ENCODE measurements at places on chromosomes 13 and 19.

GRCh38 chr13:78587395-78587794, 16.0 kb downstream of the POU4F1 start:
- no peak for DNase-seq

DNA sequence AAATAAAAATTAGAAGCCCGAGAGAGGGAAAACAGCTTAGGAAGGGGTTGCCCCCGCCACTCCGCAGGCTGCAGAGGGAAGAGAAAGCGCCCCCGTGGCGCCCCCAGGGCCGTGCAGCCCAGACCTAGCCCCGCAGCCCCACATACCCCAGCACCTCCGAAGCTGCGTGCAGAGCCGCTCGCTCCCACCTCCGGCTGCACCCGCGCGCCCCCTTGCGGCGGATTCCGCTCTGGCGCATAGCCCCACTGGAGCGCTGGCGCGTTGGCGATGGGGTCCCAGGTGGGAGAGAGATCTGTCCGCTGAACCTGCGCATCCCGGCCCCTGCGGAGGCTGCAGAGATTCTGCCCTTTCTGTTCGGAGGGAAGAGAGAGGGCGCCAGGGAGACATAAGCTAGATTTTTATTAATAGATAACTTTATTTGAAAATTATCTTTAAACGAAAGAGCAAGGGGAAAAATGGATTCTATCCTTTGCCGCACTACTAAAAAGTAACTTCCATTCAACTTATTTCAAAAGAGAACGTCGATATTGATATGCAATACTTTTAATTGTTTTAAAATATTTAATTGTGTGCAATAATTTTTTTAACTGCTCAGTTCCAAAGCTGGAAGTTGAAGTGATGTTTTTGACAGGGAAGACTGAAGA, 11.7 kb upstream of the CLN5 start:
- DNase-seq = peak; percentile 78

GRCh38 chr13:60165391-60166099, 1.8 kb upstream of the DIAPH3 start:
- DNase-seq = no peak

DNA sequence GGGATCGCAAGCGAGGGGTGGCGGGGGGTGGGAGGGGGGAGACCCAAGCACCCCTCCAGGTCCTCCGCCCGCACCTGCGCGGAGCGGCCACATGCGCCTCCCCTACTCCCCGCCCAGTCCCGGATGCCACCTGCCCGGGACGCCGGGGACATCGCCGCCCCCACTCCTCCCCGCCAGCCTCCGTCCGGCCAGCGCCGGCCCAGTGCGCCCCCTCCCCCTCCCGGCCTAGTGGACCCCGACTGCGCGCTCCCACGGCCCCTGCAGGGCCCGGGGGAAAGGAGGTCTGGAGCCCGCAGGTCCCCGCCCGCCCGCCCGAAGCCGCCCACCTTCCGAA, 263 bp downstream of the RHPN2 start:
- no peak for DNase-seq

GRCh38 chr13:51147732-51148131, 36.7 kb upstream of the C13orf42 start:
- no peak for DNase-seq

DNA sequence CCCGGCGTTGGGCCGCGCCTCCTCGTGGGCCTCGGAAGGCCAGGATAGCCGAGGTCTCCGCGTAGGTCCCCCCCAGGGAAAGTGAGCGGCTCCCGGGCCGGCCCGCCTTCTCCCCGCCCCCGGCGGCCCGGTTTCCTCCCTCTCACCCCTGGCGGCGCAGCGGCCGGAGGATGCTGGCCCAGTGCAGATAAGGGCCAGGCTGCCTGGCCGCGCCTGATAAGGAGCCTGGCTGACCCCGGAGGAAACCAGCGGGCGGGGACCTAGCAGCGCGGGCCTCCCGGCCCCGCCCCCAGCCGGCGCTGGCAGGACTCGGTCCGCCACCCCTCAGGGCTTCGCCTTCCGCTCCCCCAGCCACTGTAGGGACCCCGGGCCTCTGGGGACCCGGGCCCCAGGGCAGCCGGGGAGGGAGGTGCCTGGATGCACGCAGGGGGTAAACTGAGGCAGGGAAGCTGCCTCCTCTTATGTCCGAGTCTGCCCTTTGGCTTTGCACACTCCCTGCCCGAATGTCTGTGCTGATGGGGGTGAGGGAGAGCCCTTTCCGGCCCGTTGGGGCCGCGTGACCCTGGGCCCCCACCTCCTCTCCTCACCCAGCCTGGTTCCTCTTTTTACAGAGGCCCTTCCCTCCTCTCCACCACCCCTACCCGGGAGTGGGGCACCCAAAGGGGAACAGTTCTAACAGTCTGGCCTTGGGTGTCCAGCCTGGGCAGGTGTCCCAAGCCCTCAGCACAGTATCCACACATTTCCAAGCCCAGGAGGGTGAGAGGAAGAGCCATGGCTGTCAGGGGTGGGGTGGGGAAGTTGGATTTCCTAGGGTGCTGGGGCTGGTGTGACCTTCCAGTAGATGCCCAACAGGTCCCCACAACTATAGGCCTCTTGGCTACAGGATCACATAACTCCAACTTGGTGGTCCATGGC, at the start of gene LYL1:
TSS of gene LYL1 (minus strand) at position 193 of the 915 bp plus-strand sequence. CDS start 1,687 bp downstream, outside the sequence.
- no peak for DNase-seq

- DNase-seq = no peak
Measured at GRCh38 chr13:102142473-102142826, 259.4 kb downstream of the FGF14 start.

GRCh38 chr13:111265701-111266035, 54.8 kb upstream of the TEX29 start:
- no peak for DNase-seq

- DNase-seq = no peak
Measured at GRCh38 chr13:89165685-89166084, 1494.5 kb downstream of the SLITRK5 start.

DNA sequence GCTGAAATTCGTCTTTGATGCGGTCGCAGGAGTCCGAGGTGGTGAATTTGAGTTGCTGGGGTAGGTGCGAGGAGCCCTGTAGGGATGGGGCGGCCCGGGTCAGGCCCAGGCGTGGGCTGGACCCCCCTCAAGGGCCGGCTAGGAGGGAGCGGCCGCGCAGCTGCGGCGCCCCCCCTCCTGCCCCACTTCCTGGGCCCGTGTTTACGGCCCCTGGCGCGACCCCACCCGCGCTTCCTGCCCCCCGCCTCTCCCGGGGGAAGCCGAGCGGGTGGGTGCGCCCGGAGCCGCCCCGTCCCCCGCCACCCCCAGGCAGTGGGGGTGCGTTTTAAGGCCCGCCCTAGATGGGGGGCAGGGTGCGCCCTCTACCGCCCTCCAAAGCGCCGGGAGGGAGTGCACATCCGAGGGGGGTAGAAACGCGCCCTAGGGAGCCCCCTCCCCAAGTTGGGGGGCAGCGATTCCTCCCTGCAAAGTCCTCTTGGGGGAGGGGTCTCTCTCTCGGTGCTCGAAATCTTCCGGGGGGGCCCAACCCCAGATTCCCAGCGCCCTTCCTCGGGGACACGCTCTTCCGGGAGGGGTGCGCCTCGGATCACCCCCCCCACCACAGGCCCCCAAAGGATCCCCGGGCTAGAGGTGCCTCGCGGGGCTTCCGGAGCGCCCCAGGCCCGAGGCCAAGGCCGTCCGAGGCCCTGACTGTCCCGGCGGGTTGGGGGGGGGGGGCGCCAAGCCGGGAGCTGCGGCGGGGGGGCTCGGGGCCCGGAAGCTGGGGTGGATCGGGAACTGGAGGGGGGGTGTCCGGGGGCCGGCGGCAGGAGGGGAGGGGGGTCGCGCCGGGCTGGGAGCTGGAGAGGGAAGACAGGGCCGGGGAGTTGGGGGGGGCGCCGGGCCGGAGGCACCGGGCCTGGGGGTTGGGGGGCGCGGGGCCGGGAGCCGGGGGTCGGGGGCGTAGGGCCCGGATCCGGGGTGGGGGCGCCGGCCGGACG, 823 bp downstream of the TLE5 start:
- peak; percentile 46 for DNase-seq

DNA sequence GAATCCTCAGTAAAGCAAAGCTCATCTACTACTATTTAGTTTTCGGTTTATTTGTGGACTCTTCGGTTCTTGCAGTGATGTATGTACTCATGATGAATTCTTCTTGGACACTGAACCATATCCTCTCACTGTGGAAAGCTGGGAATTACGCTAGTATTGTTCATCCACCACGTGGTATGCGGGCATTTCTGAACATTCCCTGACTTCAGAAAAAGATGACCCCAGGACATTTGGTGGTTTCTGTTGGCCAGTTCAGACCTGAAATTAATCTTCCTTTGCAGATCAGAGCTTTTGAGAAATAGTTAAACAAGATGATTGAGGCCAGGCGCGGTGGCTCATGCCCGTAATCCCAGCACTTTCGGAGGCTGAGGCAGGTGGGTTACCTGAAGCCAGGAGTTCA, 25.3 kb upstream of the FBN3 start:
- no peak for DNase-seq

DNA sequence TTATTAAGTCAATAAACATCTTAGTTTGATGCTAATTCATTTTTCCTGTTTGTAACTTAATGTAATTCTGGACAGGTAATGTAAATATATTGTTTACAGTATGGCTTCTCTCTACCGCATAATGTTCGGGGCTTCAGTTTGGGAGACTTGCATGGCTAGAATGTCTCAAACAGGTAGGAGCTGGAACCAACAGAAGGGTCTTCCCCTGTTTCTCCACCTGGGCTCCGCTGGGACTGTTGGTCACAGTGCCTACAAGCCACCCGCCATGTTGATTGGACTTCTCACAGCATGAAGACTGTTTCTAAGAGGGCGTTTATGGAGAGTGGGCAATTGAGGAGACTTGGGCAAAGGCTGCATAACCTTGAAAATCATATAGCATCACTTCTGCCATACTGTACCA, 148.6 kb downstream of the UFM1 start:
- DNase-seq = no peak

DNA sequence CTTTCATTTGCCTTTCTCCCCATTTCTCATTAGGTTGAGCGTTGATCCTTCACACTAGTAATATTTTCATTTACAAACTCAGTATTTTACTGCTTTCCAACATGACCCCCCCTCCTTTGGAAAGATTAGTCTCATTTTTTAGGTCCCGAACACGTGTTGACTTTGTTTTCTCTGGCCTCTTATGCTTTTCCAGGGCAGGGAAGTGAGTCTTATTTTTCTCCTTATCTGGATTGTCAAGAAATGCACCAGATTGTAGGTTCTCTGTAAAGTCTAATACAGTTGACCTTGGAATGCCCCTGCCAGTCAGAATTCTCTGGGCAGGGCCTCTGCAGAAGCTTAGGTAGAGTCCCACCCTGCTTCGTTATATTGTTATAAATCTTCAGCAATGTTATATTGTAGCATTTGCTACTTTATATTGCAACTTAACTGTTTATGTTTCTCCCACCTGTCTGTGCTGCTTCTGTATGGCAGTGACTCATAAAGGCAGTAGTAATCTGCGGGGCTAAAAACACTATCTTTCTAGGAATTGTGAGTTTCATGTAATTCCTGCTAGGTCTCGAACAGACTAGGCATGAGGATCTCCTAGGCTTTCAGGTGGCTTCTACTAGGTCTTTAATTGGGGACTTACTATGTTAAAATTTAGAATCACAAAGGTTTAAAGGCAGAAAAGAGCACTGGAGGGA, 2.0 kb downstream of the TDRD3 start:
- no peak for DNase-seq

GRCh38 chr13:112210371-112210770, 143.4 kb downstream of the SOX1 start:
- DNase-seq = no peak

DNA sequence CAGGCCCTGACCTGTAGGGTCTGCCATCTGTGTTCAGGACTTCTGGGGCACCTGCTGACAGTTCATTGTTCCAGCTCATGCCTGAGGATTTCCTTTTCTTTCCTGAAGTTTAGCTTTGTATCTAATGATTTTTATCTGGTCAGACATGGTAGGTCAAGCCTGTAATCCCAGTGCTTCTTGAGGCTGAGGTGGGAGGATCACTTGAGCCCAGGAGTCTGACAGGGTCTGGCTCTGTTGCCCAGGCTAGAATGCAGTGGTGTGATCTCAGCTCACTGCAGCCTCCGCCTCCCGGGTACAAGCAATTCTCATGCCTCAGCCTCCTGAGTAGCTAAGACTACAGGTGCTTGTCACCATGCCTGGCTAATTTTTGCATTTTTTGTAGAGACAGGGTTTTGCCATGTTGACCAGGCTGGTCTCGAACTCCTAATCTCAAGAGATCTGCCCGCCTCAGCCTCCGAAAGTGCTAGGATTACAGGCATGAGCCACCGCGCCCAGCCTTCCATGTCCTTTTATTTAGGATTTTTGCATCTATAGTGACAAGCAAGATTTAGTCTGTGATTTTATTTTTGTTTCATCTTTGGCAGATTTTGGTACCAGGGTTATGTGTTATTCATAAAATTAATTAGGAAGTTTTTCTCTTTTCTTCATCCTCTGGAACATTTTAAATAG, 33.2 kb downstream of the CHST8 start:
- no peak for DNase-seq

- DNase-seq = no peak
Measured at GRCh38 chr19:48203222-48203793, 32.8 kb downstream of the ZSWIM9 start.

DNA sequence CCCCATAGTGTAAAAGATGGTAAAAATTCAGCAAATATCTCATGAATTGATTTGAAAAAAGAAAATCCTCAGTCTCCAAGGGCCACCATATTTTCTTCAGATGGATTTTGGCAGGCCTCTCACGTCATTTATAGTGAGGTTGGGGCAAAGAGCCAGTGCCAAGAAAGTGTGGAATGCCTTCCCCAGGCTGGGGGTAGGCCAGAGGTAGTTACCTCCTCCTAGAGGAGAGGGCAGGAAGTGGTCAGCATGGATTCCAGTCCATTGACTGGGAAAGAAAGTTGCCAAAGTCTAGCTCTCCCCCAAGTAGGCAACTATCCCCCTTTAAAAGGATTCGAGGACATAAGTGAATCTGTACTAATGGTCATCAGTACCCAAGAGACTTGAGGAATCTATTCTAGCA, 68.4 kb upstream of the KCTD4 start:
- DNase-seq = no peak

- no peak for DNase-seq
Measured at GRCh38 chr13:52922961-52923360, 74.5 kb upstream of the PCDH8 start.

- no peak for DNase-seq
Measured at GRCh38 chr13:41791056-41791455, 169.9 kb downstream of the VWA8 start.

- DNase-seq = no peak
Measured at GRCh38 chr19:2797280-2797679, 12.0 kb downstream of the THOP1 start.

DNA sequence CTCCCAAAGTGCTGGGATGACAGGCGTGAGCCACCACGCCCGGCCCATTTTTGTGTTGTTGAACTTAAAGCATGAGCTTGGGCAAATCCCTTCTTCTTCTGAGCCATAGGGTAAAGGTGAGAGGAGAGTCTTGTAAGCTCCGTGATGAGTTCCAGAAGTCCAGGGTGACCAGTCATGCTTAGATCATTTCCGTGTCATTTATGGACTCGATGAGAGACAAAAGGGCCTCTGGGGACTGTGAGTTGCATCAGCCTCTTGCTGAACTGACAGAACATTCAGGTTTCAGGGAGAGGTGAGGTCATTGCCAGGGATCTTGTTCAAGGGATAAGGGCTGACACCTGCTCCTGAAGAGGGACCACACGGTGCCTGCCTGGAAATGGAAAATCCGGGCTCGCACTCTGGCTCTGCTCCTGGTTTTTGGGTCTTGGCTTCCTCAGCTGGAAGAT, 53.6 kb downstream of the GADD45B start:
- DNase-seq = no peak
